Stimulated activated CD8-positive, alpha-beta memory T cell treated with anti-CD3 and anti-CD28 coated beads, Interleukin-7, amount 100 ng/mL, for 48 hours (primary cell): ENCODE measurements at places on chromosomes 7 and 10.

- DNase-seq, result no peak
Measured at GRCh38 chr10:81943583-81943982, 68.6 kb downstream of the NRG3 start.

GRCh38 chr10:7887174-7887816 lies 69.0 kb downstream of the TAF3 start:
- no peak for DNase-seq

DNA sequence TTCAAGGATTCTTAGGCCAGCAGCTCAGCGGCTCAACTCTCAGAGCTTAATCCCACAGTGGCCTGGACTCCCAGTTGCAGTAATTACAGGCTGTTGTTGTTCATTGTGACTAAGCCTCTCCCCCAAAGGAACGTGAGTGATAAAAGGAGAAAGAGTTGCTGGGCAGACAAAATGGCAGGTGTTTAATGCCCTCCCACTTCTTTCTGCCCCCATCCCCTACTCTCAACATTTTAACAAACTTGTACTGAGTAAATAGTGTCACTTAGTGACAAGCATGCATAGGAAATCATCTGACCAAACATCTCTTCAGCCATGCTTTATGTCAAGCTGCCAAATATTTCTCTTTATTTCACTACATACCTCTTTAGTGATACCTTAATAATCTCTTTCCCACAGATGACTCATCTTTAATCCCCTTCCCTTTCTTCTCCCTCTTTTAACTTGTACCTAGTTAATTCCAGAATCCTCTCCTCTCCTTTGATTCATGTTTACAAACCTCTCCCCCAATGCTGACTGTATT lies 12.4 kb upstream of the MTERF1 start:
- no peak for DNase-seq

- DNase-seq, result no peak
Measured at GRCh38 chr7:143811-144453, 48.4 kb upstream of the FAM20C start.

DNA sequence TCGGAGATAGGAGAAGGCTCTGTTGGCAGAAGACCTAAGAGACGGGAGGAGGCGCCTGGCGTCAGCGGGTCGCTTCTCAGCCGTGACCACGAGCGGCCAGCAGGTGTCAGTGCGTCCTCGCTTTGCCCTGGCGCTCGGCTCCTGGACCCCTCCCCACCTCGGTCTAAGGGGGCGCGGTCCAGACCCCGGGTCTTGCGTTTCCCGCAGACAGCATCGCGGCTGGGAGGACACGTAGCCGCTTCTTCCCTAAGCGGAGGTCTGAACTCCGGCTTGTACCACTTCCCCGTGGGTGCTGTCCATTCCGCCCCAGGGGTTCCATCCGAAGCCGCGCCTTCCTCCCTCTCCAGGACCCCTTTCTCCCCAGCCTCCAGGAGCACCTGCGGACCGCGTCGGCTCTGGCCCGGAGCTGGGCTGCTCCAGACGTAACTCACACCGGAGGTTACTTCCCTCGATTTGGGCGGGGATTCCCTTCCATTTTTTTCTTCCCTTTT lies 593 bp upstream of the ADRA2A start:
- DNase-seq, result peak; percentile 29

GRCh38 chr10:6165221-6165725 lies 37.5 kb upstream of the PFKFB3 start:
- no peak for DNase-seq

DNA sequence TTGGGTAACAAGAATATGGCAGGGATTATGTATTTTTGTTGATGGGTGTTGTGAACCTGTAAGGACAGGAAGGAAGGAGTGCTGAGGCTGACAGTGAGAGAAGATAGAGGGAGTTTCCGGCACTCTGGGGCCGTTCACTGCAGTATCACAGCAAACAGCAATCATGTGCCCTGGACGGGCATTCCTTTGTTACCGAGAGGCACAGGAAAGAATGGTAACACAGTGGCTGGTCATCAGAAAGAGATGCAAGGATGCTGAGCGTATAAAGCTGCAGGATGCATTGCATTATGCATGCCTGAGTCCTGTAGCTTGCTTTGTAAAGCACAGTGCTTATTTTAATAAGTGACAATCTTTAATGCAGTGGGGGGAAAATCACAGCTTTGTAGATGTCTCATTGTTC lies 286.8 kb downstream of the RPS24 start:
- no peak for DNase-seq

DNA sequence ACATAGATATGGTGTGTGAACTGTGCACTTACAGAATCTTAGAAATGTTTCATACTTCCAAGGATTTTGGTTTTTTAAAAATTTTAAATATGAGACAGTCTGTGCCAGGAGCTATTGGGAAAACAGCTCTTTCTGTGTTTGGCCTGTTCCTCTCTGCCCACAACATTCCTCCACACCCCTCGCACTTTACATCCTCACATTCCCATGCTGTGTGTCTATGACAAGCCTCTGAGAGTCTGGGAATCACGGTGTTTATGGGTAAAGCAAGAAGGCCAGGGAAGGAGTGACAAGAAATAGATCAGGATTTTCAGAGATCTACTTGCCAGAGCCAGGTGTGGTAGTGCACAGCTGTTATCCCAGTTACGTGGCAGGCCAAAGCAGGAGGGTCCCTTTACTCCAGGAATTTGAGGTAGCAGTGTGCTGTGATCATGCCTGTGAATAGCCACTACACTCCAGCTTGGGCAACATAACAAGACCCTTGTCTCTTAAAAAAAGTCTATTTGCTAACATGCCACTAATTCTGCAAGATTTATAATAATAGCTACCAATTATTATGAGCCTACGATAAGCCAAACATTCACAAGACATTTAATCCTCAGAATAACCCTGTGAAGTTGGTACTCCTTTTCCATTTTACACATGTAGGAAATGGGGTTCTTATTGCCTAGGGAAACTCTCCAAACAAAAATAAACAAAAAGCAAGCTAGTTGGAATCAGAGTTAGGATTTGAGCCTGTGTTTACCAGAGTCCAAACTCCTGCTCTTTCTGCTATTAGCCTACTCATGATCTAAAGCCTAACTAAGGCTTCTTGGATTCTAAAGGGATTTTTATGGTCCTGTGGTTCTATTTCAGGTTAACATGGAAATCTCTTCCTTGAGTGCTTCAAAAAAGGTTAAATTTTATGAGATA lies 168.3 kb upstream of the SP8 start:
- DNase-seq, result no peak

DNA sequence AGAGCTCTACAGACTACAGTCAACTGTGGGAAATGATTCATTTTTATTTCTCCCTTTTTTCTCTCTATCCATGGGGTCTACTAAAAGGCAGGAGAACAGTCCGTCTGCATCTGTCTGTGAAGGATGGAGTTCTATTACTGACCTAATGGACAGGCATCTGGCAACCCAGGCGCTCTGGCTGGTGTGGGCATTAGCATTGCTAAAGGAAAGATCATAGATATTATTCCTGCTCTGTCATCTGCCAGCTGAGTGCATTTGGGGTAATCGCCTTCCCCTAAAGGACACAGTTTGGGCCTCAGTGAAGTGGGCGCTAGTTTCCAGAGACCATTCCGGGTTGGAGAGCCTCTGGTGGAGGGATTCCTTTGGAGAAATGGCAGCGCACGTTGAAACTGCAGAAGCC lies 201.3 kb upstream of the TCERG1L start:
- DNase-seq, result no peak

- no peak for DNase-seq
Measured at GRCh38 chr7:90660819-90661218, 64.7 kb downstream of the CDK14 start.

GRCh38 chr7:1709281-1709680 lies 39.2 kb downstream of the ELFN1 start:
- DNase-seq, result no peak

DNA sequence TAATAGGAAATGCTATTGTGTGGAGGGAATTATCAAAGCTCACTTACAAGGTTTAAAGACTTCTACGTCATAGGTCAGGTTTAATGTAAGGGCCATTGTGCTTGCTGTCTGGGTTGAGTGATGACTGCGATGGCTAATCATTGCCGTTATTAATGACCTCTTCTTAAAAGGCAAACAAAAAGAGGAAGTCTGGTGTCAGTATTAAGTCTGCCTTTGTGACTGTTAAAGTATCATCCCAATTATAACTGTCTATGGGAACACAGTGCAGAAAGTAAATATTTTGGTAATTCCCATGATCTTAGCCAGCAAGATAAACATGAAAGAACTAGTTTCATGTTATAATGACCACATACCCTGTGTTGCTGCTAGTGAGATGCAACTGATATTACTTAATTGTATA lies 382.4 kb downstream of the BBS9 start:
- no peak for DNase-seq
